ENCODE measurements at places on chromosomes 1 and 21.

DNA sequence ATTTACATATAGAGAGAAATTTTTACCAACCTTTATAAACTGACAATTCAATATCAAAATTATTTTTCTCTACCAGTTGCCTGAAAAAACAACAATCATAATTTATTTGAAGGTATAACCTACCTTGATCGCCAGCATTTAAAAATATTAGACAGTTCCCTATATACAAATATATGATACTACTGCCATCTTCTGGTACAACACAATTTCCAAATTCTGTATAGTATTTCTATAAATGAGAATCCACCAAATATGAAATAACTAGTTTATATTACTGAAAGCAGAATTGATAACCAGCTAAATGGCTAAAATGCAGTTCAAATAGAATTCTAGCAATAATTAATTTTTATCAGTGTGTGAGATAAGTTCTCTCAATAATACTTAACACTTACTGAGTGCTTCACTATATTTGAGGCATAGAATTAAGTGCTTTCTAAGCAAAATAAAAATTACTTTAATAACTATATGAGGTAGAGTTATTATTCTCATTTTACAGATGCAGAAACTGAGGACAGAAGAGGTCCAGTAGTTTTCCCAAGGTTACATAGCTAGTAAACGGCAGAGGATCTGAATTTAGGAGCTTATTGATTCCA is 75.6 kb downstream of the PIGK start:
- no peak for DNase-seq

GRCh38 chr1:27394925-27395324 is 2.5 kb downstream of the GPR3 start:
- no peak for DNase-seq

- DNase-seq, result no peak
Observed at GRCh38 chr1:37817481-37817880, 9.5 kb upstream of the YRDC start.

- DNase-seq, result no peak
Observed at GRCh38 chr1:3674100-3675094, 22.1 kb downstream of the TP73 start.

GRCh38 chr1:47104816-47105215 is 32.4 kb upstream of the CYP4A22 start:
- DNase-seq, result no peak

DNA sequence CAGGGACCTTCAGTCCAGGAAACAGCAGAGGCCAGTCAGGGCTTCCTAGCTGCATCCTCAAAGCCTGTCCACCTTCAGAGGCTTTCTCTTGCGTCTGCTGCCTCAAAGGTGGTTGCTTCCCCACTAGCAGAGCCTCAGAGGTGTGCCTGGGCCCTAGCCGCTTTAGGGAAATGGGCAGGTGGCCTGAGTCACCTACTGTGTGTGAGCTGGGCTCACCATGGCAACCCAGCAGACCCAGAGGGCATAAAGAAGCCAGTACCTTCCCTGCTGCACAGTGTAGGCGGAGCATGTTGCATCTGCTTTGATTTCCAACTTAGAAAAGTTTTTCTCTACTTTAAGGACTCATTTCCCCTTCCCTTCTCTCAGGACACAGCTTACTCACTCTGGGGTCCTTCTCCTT is 12.5 kb downstream of the SLC9A1 start:
- no peak for DNase-seq

GRCh38 chr21:33403786-33404585 is 773 bp downstream of the IFNGR2 start:
- no peak for DNase-seq

- no peak for DNase-seq
Observed at GRCh38 chr1:107004421-107004820, 52.1 kb upstream of the PRMT6 start.

All from stimulated activated CD4-positive, alpha-beta T cell treated with anti-CD3 and anti-CD28 coated beads, Interleukin-1b, Interleukin-23, amount 100 ng/mL, for 24 hours (primary cell).